Stimulated activated naive CD4-positive, alpha-beta T cell (primary cell): ENCODE measurements at places on chromosomes 12 and 14.

- no peak for DNase-seq
Measured at GRCh38 chr14:62957562-62957961, 87.7 kb downstream of the KCNH5 start.

DNA sequence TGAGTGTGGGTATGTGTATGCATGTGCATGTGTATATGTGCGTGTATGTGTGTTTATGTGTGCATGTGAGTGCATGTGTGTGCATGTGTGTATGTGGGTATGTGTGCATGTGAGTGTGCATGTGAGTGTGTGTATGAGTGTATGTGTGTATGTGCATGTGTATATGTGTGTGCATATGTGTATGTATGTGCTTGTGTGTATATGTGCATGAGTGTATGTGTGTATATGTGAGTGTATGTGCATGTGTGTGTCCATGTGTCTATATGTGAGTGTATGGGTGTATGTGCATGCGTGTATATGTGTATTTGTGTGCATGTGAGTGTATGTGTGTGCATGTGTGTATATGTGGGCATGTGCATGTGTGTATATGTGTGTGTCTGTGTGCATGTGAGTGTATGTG, 25.7 kb downstream of the FAIM2 start:
- no peak for DNase-seq

DNA sequence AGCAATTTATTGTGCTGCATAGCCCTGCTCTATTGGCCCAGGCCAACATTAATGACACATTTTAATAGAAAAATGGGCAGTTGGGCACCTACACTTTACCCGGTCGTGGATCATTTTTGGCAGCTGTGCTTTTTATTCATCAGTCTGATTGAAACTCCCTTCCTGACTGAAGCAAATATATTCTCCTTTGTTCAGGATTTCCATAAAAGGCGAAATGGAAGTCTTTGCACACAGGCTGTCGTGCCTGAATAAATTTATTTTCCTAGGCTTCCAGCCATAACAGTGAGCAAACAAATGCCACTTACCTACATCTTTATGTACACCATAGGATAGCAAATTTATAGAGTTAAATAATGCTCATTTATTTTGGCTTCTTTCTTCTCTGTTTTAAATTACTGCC, 480.7 kb upstream of the DCN start:
- no peak for DNase-seq

DNA sequence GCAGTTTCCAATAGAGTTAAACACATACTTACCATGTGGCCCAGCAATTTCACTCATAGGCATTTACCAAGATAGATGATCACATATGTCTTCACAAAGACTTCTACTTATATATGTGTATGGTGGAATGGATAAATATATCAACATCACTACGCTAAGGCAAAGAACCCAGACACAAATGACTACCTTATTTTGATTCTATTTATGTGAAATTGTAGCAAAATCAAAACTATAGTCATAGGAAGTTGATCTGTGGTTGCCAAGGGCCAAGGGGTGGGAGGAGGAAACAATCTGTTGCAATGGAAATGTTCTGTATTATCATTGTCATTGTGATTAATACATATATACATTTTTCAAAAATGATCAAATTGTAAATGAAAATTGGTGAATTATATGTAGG, 47.7 kb upstream of the ANP32D start:
- DNase-seq: no peak

GRCh38 chr14:93086441-93087055, 29.2 kb downstream of the ITPK1 start:
- DNase-seq: no peak

GRCh38 chr12:62761658-62762057, 173.3 kb downstream of the PPM1H start:
- no peak for DNase-seq

- no peak for DNase-seq
Measured at GRCh38 chr12:100186071-100186470, 14.5 kb upstream of the ACTR6 start.

GRCh38 chr12:31274520-31275300, 51.2 kb downstream of the SINHCAF start:
- DNase-seq: no peak

GRCh38 chr12:21526053-21526452, at the start of gene SPX:
Gene SPX, plus strand, starts transcription at chr12:21526296. Its CDS starts 177 bp downstream, at chr12:21526473.
- DNase-seq: no peak

- no peak for DNase-seq
Measured at GRCh38 chr12:125797421-125798175, 732.4 kb downstream of the AACS start.

- DNase-seq: no peak
Measured at GRCh38 chr12:131129839-131130238, 176.1 kb downstream of the ADGRD1 start.

DNA sequence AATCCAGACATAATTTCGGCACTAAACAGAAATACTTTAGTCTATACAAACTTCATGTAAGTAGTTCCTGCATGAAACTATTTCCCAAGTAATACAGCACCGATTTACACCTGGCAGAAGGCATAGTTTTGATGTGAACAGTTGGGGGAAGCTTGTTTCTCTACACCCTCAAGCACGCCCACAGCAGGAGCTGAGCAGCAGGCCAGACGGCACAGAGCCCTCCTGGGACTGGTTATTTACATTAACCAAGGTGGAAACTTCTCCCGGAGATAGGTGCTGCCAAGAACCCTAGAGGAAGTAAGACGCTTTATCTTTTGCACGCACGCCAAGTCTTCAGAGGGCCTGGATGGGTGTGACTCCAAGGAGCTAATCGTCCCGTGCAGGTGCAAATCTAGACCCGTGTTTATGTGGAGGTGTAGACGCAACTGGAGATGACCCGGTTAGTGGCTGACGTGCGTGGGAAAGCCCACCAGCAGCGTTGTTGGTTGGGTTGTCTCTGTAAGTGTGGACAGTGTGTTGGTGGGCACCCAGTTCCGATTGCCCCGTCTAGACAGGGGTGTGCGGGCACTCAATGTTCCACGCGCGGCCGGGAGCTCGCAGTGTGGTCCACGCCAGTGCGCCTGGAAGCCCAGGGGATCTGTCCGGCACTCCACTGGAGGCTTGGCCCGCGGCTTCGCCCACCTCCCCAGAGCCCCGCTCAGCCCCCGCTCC, 767 bp upstream of the TCP11L2 start:
- DNase-seq: peak; percentile 81

DNA sequence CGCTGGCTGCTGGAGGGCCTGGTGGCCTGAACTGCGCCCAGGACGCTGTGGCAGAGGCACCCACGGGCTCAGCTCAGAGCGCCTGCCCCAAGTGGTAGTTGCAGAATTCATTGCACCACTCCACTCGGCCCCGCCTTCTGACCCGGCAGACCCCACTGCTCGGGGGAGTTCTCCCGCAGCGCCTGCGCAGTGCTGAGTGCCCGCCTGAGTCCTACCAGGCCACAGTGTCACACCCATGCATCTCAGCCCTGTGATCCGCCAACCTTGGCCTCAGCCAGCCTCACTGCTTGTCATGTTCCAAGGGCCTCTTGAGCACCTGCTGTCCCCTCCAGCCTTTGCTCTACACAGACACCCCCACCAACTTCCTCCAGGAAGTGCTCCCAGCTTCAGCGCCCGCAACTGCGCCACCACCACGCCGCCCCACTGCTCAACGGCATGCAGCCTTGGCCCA, 12.2 kb downstream of the DEGS2 start:
- peak; percentile 57 for DNase-seq

DNA sequence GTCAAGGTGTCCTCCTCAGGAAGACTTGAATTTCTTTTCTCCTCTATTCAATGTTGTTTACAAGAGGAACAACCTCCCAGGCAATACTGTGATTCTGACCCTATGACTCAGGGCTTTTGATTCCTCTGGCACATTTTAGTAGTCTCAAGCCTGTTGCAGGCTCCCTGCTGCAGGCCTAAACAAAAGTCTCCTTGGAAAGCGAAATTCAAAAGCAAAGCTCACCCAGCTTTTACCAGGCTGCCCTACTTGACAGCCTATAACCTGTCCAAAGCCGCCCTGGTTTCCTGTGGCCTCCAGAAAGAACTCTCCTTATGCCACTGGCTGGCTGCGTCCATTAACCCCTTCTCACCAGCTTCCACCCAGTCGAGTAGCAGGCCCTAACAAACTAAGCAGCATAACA, 11.6 kb downstream of the FGD6 start:
- no peak for DNase-seq

DNA sequence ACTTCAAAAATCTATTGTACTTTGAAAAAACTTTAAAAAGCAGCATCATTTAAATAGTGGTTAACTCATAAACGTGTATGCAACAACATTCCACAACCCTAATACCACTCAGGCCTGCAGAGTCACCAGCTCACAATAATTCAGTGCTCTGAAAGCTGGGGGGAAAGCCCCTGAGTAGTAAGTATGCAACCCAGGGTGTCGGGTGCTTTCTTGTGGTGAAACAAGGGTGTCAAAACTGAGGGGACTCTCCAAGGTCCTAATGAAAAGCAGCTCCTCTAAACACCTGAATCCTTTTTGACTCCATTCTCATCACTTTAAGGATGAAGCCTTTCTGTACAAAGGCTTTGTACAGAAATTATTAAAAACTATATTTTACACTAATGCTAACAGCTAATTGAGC, 33.7 kb downstream of the FGFR1OP2 start:
- peak; percentile 14 for DNase-seq

- no peak for DNase-seq
Measured at GRCh38 chr12:5232826-5233500, 189.3 kb downstream of the KCNA5 start.

DNA sequence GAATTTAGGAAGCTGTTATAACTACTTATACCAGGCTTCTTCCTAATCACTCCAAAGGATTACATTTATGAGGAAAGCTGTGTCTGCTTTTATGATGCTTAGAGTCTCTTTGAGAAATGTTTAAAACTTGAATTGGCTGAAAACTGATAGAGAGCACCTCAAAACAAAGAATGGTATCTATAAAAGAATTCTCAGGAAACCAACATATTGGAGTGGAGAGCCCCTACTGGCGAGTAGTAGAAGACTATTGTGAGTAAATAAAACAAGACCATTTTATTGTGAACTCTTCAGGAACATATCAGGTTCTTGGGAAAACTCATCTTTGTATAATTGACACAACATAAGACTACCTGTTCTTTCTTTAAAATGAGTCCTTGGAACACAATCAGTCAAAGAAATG, 578.6 kb downstream of the RERGL start:
- no peak for DNase-seq

DNA sequence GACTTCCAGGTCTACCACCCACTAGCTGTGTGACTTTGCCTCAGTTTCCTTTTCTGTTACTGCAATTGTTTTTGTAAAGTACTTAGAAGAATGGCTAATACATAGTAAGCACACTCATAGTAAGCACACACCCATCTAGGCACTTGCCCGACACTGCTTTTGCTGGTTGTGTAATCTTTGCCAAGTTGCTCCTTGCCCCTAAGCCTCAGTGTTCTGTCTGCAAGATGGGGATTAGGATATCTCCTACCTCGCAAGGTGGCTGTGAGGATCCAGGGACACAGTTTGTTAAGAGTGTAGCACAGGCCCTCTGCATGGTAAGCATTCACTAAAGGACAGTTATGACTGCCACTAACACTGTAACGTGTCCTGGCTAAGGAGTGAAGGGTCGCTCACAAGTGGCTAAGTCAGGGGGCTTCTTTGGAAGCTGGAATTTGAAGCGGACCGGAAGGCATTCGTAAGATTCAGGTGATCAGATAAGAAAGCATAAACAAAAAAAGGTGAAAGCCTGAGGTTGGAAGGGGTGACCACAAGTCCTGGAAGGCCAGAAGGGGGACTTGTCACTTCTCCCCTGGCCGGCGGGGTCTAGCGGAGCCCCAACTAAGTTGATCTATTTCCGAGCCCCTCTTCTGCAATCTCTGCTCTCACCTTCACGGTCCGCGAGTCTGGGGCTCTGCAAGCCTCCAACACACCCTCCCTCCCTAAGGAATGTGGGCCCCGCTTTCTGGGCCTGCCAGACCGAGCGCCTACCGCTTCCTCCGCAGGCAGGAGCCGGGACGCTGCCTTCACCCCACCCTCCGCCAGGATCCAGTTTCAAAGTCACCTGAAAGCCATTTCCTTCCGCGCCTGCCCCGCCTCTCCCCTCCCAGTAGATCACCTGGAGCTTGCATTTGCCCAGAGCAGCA, 1.5 kb upstream of the PLEKHG3 start:
- DNase-seq: no peak

- DNase-seq: no peak
Measured at GRCh38 chr12:33115716-33116115, 219.1 kb upstream of the PKP2 start.

DNA sequence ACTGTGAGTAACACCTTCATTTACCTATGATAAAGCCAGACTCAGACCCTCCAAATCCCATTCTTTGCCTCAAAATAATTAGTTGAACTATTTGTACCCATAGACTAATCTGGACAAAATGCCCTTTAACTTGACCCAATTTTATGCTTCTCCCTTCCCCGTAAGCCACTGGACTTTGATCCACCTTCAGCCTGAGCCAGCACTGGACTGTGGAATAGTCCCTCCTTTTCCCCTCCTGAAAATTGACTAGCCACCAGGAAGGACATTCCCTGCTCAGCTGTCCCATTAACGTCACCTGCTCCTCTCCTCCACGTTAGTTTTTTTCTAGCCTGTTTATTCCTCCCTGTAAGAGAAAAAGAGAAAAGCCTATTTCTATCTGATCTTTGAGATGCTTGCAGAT, 10.3 kb downstream of the MED21 start:
- DNase-seq: no peak

DNA sequence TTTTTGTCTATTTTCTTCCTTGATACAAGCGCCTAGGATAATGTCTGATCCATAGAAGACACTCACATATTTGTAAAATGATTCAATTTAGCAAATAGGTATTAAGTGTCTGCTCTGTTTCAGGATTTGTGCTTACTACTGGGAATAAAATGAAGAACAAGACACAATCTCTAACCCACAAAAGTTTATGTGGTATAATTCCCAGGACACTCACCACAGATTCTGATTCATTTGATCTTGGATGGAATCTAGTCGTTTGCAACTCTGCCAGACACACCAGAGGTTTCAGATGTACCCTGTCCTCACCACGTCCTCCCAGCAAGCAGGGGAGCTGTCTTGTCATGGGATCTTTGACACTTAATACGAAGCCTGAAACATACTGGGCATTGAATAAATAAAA, 208.3 kb downstream of the LRIG3 start:
- DNase-seq: no peak

DNA sequence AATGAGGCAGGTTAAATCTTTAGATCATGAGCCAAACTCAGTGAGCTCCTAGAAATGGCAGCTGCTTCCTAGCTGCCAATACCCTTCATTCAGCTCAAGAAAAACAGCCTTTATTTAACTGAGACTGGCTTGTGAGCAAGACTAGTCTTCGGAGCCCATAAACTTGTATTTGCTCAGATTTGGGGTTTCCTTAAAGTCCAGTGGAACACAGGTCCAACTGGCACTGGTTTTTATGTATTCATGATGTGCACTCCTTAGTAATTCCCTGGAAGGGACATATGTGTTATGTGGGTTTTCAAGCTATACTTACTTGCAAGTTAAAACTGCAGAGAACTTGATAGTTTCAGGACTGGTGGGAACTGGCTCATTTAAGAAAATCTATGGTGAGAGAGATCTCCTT, 380.1 kb upstream of the TMEM132C start:
- no peak for DNase-seq

- DNase-seq: no peak
Measured at GRCh38 chr12:126676434-126676833, 1590.5 kb upstream of the TMEM132C start.

- DNase-seq: no peak
Measured at GRCh38 chr12:83473408-83474095, 786.8 kb downstream of the TMTC2 start.
